Stimulated activated naive CD4-positive, alpha-beta T cell (primary cell): ENCODE measurements at places on chromosomes 1 and 21.
A peak's percentile ranks its signal among the peaks of the same experiment; 100 is the strongest.

DNA sequence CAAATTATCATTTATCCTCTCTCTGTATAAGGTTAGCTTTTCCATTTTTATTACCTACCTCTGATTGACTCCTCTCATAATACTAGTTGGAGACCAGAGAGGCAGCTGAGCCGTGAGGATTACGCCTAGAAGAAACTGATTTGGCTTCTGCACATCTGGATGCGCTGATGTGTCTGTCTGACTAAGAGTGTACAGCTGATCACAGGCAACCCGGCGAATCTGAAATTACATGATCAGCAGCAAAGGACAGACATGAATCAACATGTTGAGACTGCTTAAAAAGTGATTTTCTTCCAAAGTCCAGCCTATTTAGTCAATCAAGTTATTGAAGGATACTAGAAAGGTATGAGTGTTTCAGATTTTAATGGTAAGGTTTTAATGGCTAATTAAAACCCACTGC, 81.2 kb downstream of the PCSK9 start:
- DNase-seq: no peak

DNA sequence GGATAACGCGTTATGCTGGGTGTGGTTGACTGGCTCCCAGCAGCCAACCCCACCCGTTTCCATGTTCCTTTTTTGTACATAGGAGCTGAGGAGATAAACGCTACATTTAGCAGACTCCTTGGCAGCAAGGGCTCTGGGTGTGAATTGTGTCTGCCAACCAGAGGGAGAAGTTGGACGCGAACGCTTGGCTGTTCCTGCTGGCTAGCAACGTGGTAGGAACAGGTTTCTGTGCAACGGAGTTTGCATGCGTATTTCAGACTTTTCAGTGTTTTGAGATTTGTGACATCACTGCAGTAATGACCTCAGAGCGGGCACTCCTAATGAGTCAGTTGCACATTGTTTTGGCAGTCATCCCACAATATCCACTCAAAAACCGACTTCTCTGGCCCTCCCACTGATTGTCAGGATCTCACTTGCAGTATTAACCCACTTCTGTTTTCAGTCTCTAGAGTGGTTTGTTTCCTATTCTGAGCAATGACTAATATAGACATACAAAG, 98.7 kb upstream of the RGS1 start:
- no peak for DNase-seq

GRCh38 chr1:10704368-10704882, 92.0 kb downstream of the CASZ1 start:
- no peak for DNase-seq

- DNase-seq: no peak
These were observed 25.8 kb upstream of the LSS start for GRCh38 chr21:46254208-46254975.

- peak; percentile 29 for DNase-seq
These were observed at the start of gene AK5 for GRCh38 chr1:77281491-77282186. Gene AK5 (plus strand): TSS chr1:77282019. CDS start chr1:77282314, 295 bp downstream.

GRCh38 chr21:33019885-33020557, 5.7 kb upstream of the OLIG2 start:
- no peak for DNase-seq

DNA sequence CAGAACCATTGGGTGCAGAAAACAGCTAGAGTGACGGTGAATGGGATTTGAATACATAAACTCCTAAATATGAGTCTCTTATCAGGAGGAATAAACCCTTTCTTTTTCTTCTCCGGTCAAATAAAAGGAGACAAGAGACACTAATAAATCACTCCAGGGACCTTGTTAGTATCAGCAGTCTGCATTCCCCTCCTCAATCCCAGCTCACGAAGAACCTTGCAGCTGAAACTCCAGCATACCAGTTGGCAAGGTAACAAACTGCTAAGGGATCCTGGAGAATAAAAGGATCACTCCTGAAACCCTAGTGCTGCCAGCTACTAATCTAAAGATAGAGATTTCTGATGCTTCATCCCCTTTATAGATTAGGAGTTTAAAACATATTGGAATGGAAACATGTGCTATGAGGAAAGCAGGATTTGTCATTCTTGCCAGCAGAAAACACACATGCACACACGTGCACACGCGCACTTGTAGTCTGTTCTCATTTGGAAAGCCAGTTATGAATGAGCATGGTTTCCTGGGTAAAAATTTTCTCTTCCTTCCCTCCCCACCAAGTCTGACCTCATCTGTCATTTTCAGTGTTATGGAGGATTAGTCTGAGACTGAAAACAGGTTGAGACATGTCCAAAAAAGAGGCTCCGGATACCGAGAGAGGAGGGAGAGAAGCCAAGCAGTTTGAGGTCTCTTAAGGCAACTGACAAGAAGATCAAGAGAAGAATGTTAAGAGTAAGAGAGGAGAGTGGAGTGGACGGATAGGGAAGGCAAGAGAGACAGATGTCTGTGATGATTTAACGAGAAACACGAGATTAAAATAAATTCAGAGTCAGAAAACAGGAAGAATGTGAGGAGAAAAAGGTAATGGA, 10.9 kb downstream of the IER5 start:
- no peak for DNase-seq

- peak; percentile 64 for DNase-seq
These were observed 78.6 kb downstream of the HHAT start for GRCh38 chr1:210407207-210407886.

DNA sequence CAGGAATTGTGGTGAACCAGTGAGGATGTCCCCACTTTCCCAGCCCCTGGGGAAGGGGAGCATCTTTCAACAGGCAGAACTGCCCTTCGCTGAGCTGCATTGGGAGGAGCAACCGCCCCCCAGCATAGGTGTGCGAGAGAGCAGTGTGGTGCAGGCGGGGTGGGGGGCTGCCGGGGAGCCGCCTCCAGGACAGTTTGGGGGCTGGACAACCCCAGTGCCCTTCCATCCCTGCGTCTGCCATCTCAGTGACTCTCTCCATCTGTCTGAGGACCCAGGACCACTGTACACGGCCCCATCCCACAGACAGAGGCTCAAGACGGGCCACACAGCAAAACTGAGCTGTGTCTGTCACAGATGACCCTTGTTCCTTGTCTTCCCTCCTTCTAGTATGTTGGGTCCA, 14.2 kb downstream of the PODN start:
- no peak for DNase-seq

DNA sequence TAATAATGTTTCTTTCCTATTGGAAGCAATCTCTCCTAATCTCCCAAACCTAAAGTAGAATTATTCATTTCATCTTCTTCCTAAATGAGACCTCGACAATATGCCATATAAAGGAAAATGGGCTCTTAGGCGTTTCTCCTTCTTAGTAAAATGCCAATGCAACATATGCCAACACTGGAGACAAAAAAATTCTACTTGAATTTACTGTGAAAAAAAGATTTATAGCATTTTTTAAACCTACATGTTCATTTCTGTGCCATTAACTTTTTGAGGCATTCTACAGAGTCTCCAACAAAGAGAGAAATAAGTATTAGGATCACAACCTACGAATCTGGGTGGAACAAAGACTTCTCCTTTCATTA, 1.3 kb downstream of the WDR47 start:
- no peak for DNase-seq

DNA sequence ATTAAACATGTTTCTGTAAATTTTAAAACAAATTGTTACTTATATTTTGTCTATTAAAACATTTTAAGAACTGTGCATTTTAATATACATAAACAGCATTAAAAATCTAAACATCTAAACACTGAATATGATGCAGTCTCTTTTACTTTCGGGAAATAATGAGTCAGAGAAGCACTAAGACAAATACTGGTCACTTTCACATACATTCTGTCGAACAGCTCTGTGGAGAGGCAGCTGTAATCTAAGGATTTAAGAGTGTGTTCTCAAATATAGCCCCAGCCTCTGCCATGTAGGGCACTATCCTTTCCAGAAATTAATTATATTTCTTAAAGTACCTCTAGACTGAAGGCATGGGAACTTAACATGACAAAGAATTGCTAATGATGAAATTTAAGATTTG, 89.6 kb upstream of the PTGFR start:
- DNase-seq: no peak

DNA sequence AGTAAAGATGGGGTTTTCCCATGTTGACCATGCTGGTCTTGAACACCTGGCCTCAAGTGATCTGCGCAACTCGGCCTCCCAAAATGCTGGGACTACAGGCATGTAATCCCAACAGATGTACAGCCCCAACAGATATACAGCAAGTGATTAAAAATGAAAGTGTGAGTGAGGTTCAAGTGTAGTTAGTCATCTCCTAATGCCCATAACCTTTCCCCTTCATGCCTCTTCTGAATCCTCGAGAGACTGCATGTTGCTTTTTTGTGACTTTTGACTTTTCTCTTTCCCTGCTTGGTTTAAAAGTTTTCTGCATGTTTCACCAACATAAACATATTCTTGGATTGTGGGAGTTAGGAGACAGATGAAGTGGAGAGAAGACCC, 31.2 kb downstream of the KCNK2 start:
- DNase-seq: no peak

- no peak for DNase-seq
These were observed 93.0 kb upstream of the TTC34 start for GRCh38 chr1:2894381-2895041.

DNA sequence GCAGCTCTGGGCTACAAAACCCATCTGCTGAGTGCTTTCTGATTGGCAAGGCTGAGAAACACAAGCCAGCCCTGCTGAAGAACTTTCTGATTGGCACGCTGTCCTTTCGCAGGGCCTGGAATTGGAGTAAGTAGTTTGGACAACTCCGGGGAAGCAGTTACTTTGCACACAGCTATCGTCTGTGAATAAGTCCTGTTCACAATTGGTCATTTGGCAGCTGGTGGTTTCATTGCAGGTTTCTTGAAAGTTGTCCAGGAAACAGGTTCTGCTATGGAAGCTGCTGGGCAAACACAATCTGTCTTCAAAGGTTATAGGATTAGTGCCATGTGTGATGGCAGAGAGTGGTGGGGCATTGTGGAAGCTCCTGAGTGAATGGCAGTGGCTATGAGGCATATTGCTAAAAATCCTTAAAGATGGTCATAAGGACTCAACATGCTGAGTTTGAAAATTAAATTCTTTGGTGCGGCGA, at the start of gene KRTAP27-1:
Gene KRTAP27-1, minus strand, starts transcription at position 419 of the 469 bp plus-strand sequence. Its CDS starts 26 bp downstream, at position 393.
- no peak for DNase-seq

DNA sequence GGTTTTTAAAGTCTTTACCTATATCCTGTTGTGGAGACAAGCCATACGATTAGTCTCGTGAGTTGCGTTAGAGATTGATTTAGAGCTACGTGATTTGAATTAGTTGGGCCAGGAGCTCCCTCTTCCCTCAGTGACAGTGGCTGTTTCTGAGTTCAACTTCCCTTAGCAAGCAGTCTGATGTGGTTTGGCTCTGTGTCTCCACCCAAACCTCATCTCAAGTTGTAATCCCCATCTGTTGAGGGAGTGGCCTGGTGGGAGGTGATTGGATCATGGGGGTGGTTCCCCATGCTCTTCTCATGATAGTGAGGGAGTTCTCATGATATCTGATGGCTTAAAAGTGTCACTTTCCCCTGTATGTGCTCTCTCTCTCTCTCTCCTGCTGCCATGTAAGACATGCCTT, 192.9 kb upstream of the PTGFR start:
- no peak for DNase-seq

- no peak for DNase-seq
These were observed 3.9 kb upstream of the OLFML3 start for GRCh38 chr1:113975211-113975895.

GRCh38 chr21:15282665-15283064, 217.9 kb upstream of the NRIP1 start:
- no peak for DNase-seq

DNA sequence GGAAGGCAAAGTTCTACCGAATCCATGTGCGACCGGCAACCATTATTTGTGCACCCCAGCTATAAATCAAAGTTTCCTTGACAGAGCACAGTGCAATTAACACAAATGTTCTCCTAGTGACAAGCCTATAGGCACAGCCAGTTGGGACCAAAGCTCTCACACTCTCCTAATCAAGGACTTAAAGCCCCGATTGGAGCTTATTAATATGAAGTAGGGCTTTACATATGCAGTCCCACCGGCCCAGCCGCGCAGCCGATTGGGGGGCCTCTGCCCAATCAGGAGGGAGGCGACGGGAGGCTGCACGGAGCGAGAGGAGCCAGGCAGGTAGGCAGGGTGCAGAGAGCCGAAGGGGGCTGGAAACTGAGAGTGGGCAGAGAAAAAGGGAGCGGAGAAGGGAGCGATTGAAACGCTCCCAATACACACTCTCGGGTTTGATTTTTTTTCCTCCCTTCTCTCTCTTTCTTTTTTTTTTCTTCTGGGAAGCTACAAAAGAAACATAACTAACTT, at the start of gene ESRRG:
Gene ESRRG, minus strand, starts transcription at position 156 of the 507 bp plus-strand sequence. Its CDS starts 130 bp downstream, at position 26.
- no peak for DNase-seq

DNA sequence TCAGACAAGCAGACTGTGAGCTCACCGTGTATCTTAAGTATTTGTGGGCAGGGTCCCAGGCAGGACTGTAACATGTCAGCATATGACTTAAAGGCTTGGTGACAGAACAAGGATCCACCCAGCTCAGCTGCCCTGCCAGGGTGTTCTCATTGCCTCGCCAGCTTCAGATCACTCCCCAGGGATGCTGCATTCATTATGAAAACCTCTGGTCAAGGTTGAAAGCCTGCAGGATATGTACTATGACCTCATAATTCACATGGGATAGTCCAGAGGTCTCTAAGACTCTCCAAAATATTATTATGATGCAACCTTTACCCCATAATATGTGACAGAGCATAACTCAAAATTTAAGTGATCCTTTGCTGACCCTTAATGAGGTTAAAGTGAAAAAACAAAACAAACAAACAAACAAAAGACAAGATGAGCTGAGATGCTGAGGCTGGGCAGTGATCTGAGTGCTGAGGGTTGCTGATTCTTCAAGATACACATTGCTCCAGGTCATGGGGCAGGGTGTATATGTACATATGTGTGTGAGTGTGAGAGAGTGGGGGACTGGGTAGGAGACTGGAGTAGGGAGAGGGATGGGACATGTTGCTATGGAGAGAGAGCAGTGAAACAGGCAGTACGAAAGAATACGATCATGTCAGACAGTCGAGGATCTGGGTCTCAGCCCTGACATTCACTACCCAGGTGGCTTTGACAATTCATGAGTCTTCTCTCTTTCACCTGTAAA, 98.8 kb upstream of the DUSP10 start:
- DNase-seq: no peak

DNA sequence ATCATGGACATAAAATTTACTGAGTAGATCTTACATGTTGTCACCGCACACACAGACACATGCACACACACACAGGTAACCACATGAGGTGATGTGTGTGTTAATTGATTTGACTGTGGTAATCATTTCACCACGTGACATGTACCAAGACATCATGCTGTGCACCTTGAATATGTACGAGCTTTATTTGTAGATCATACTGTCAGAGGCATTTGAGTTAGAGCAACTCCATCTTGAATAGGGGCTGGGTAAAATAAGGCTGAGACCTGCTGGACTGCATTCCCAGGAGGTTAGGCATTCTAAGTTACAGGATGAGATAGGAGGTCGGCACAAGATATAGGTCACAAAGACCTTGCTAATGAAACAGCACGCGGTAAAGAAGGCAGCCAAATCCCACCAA, 31.7 kb upstream of the TRIM17 start:
- DNase-seq: no peak
